ENCODE measurements at places on chromosomes 16 and 17.

GRCh38 chr16:81784072-81784795 is 5.1 kb downstream of the PLCG2 start:
- no peak for DNase-seq

GRCh38 chr17:79116575-79117368 is 42.1 kb downstream of the ENGASE start:
- DNase-seq = no peak

DNA sequence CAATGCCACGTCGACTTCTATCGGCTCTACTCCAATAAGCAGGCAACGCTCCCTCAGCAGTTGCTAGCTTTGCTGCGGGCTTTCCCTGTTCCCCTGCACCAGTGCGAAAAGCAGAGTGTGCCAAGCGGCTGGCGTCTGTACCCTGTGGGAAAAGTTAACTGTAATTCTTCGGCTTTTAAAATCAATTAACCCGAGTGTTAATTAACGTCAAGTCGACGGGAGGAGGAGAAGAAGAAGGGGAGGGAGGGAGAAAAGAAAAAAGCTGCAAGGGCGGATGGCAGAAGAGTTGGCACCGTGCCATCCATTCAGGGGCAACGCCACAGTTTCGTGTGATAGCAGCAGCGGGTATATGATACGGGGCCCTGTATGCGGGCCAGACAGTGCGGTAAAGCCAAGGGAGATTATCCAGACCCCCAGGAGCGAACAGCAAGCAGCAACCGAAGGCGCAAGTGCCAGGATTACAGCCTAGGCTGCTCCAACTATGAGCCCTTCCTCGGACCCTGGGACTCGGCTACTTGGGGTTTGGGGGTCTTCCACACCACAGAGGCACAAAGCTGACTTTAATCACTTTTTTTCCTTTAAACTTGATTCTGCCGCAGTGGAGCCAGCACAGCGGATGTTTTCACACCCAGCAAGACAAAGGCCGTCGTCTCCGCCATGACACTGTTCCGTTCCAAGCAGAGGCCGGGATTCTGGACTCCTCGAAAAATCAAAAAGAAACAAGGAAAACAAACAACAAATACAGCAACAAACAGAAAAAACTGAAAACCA is 253.8 kb upstream of the PMFBP1 start:
- no peak for DNase-seq

GRCh38 chr16:82835487-82836155 is 208.9 kb downstream of the CDH13 start:
- no peak for DNase-seq

DNA sequence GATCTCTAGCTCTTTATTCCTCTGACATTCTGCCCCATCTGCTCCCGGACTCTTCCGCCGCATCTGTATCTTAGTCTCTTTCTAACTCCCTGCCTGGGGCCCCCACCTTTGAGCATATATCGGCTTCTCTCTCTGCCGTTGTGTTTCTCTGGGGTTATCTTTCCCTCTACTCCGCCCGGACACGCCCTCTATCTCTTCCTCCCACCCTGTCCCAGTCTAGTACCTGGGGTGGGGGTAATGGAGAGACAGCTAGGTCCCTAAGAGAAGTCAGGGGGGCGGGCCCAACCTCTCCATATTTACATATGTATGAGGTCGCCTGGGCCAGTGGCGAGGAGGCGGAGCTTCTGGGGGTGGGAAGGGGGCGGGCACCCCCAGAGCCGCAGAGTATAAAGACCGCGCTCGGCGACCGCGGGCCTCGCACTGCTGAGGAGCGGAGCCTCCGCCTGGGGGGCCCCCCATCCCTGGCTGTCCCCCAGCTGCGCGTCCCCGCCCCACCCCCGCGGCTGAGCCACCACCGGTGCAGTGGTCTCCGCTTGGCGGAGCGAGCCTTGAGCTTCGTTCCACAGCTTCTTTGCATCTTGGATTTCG is at the start of gene ATP1B2:
Gene ATP1B2, plus strand, starts transcription at position 418 of the 588 bp plus-strand sequence. CDS start 593 bp downstream, outside the sequence.
- no peak for DNase-seq

DNA sequence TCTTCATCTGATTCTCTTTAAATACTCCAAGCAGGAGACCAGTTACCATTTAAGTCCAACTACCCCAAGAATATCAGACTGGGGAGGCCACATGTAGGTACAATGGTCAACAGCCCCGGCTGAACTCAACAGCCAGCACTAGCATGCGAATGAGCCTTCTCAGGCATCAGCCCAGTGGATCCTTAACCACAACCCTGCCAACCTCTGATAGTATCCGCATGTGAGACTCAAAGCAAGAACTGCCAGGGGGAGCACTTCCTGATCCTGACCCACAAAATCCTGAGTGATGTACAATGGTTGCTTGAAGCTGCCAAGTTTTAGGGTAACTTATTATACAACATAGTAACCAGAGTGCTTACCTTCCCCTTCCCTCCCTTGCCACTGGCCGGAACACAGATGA is 4.0 kb downstream of the PYY start:
- no peak for DNase-seq

GRCh38 chr16:58389724-58390123 is 2.5 kb upstream of the GINS3 start:
- DNase-seq = no peak

- DNase-seq = no peak
Measured at GRCh38 chr16:47644166-47644565, 183.0 kb downstream of the PHKB start.
